Activated CD4-positive, alpha-beta T cell treated with anti-CD3 and anti-CD28 coated beads, Interleukin-2, amount 10 ng/mL, durations not matched to agents 7 days and 5 days (primary cell): ENCODE measurements at places on chromosomes 1 and 21.

GRCh38 chr1:200028586-200029034 is 1.1 kb downstream of the NR5A2 start:
- no peak overlapping the region for H3K27ac ChIP-seq
- H3K4me1 ChIP-seq: peaks cover 4% of the 10 kb centered on the region
- H3K4me3 ChIP-seq: peak overlapping the region; percentile 48
- peaks cover 48% of the 10 kb centered on the region for H3K27me3 ChIP-seq
- H3K36me3 ChIP-seq: no peaks in the 10 kb centered on the region
- no peak for DNase-seq

DNA sequence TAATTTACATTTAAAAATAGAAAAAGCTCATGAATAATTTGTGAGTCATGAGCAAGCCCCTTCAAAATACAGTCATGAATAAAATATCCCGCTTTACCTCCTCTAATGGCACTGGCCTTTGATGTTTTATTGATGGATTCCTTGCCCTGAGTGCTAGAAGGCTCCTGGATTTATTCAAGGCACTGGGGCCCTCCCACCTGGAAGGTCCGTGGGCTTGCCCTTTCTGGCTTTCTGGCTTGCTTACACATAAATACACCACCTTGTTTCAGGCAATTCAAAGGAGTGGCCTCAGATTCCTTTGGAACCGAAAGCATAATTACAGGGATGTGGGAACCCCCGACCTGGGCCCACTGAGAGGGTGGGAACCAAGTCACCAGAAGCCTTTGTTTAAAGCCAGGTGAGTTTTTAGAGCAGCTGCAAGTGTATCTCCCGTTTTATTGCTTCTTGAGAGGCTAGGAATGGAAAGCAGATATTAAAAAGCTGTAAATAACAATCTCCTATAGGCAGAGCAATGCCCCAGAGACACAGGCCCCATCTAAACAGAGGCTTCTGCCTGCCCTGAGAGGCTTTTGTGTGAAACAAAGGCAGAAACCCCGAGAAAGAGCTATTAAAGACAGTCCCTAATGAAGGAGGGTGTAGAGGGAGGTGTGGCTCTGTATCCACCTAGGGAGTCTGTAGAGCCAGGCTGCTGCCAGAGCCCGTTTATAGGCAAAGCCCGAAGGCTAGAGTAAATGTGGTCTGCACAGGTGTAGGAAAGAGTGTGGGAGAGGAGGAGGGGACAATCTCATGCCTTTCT is 126.4 kb downstream of the FAM78B start:
- DNase-seq: no peak
- H3K27ac ChIP-seq: peak overlapping the region; percentile 33
- H3K27me3 ChIP-seq: no peaks in the 10 kb centered on the region
- no peaks in the 10 kb centered on the region for H3K4me1 ChIP-seq
- no peaks in the 10 kb centered on the region for H3K36me3 ChIP-seq

GRCh38 chr1:99461499-99461898 is 184.4 kb upstream of the PALMD start:
- H3K4me1 ChIP-seq: no peaks in the 10 kb centered on the region
- DNase-seq: no peak
- no peak overlapping the region for H3K4me3 ChIP-seq
- H3K27me3 ChIP-seq: peaks cover 10% of the 10 kb centered on the region
- H3K36me3 ChIP-seq: no peaks in the 10 kb centered on the region

DNA sequence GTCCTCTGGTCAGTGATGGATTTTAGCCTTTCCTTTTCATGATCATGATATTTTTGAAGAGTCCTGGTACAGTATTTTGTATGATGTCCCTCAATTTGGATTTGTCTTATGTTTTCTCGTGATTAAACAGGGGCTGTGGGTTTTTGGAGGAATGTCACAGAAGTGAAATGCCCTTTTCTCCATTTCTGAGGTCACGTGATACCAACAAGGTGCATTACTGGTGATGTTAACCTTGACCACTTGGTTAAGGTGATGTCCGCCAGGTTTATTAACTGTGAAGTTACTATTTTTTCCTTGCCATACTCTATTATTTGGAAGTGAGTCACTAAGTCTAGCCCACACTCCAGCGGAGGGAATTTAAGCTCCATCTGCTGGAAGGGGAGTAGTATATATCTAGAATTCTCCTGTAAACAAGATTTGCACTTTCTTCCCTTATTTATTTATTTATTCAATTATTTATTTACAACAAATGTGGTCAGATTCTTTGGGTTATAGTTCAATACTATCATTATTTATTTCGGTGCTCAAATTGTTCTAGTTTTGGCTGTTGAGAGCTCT is 123.4 kb downstream of the HIVEP3 start:
- H3K27ac ChIP-seq: no peak overlapping the region
- DNase-seq: no peak
- H3K4me3 ChIP-seq: no peak overlapping the region
- peaks cover 19% of the 10 kb centered on the region for H3K36me3 ChIP-seq
- peaks cover 67% of the 10 kb centered on the region for H3K4me1 ChIP-seq

- peaks cover 2% of the 10 kb centered on the region for H3K4me1 ChIP-seq
- peaks cover 18% of the 10 kb centered on the region for H3K27me3 ChIP-seq
- no peak overlapping the region for H3K4me3 ChIP-seq
- no peak for DNase-seq
- no peaks in the 10 kb centered on the region for H3K36me3 ChIP-seq
Observed at GRCh38 chr21:34775793-34776192, 107.0 kb downstream of the CLIC6 start.

DNA sequence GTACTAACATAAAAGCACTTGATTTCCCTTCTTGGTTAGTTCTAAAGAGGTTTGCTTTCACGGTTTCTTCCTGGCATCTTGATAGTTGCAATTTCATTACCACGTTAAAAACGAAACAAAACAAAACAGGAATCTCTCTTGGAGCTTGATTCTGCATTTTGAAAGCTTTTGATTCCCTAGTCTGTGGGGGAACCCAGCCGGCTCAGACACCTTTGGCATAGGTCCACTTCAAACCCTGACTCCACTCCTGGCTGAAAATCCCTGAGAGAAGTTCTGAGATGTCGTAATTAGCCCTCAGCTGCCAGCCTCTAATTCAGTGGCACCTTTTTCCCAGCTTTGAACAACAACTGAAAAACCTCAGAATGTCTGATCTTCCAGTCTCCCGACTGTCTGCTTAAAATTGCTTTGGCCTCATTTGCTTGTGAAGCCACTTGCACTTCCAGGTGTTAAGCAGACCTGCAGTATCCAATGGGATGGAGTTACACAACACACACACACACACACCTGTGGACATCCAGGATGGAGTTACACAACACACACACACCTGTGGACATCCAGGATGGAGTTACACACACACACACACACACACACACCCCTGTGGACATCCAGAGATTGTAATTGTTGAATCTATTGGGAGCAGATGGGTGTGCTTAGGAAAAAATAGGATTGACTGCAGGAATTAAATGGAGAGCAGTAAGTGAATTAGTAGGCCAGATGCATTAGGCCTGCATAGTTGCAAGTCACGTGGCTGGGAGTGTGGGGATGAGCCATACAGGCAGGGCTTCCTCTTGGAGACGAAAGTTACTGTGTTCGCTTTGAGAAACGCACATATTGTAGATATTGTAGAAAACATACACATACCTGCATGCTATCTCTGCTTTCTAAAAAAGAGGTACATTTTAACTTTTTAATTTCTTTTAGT is 285.6 kb upstream of the FMN2 start:
- H3K4me3 ChIP-seq: no peak overlapping the region
- no peak for DNase-seq
- no peaks in the 10 kb centered on the region for H3K27me3 ChIP-seq

GRCh38 chr1:109272831-109273547 is 10.0 kb downstream of the PSRC1 start:
- H3K27me3 ChIP-seq: no peaks in the 10 kb centered on the region
- no peak overlapping the region for H3K4me3 ChIP-seq
- peak overlapping the region; percentile 19 for H3K27ac ChIP-seq
- peaks cover 18% of the 10 kb centered on the region for H3K4me1 ChIP-seq
- no peak for DNase-seq

GRCh38 chr1:150164779-150165178 is 15.1 kb downstream of the PLEKHO1 start:
- peaks cover 55% of the 10 kb centered on the region for H3K4me1 ChIP-seq
- no peak for DNase-seq
- H3K27me3 ChIP-seq: peaks cover 5% of the 10 kb centered on the region
- H3K27ac ChIP-seq: no peak overlapping the region
- H3K4me3 ChIP-seq: no peak overlapping the region
- H3K36me3 ChIP-seq: peaks cover 9% of the 10 kb centered on the region

GRCh38 chr1:15046487-15047165 is 106.9 kb upstream of the TMEM51 start:
- H3K36me3 ChIP-seq: no peaks in the 10 kb centered on the region
- DNase-seq: peak; percentile 59
- H3K4me1 ChIP-seq: no peaks in the 10 kb centered on the region
- no peaks in the 10 kb centered on the region for H3K27me3 ChIP-seq
- no peak overlapping the region for H3K27ac ChIP-seq

GRCh38 chr21:44316277-44316900 is 16.5 kb downstream of the PFKL start:
- DNase-seq: no peak
- H3K27ac ChIP-seq: no peak overlapping the region
- H3K27me3 ChIP-seq: no peaks in the 10 kb centered on the region
- H3K36me3 ChIP-seq: peaks cover 7% of the 10 kb centered on the region
- no peak overlapping the region for H3K4me3 ChIP-seq
- H3K4me1 ChIP-seq: no peaks in the 10 kb centered on the region

DNA sequence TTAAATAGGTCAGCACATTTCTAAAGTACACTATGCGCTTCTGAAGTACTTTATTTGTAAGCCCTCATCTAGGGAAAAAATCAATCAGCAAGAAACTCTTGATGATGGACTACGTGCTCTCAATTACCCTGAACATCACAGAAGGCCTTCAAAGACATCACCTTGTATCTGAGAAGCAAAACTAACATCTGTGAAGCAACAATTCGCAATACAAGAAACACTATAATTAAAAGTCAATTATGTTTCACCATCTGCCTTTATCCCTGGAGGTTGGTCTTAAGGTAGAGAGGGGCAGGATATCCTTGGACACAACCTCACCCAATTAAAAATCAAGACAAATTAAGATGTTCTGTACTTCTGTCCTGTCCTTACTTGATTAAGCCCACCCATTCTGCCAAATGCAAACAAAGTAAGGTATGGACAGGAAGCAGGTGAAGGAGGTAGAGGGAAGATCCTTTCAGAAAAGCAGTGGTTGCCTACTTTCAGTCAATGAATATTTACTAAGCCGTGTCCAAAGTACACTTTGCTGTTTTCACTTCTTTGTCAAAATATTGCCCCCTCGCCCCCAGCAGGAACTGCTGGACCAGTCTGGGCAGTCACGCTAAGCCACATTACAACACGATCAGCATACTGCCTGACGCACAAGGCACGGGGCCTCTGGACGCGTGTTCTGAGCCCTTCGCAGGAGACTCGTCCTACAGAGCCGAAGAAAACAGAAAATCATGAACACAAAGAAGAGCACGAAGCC is 887 bp downstream of the SLC19A2 start:
- no peak for DNase-seq
- peaks cover 50% of the 10 kb centered on the region for H3K4me1 ChIP-seq
- H3K36me3 ChIP-seq: peaks cover 10% of the 10 kb centered on the region
- H3K4me3 ChIP-seq: peak overlapping the region; percentile 87

- no peak overlapping the region for H3K4me3 ChIP-seq
- H3K4me1 ChIP-seq: peaks cover 4% of the 10 kb centered on the region
- DNase-seq: no peak
- H3K36me3 ChIP-seq: no peaks in the 10 kb centered on the region
- peaks cover 8% of the 10 kb centered on the region for H3K27me3 ChIP-seq
Observed at GRCh38 chr1:31585736-31586365, 9.5 kb downstream of the TINAGL1 start.

- no peak overlapping the region for H3K4me3 ChIP-seq
- peaks cover 3% of the 10 kb centered on the region for H3K36me3 ChIP-seq
- H3K27me3 ChIP-seq: no peaks in the 10 kb centered on the region
Observed at GRCh38 chr1:54325703-54326461, 80.3 kb downstream of the SSBP3 start.

DNA sequence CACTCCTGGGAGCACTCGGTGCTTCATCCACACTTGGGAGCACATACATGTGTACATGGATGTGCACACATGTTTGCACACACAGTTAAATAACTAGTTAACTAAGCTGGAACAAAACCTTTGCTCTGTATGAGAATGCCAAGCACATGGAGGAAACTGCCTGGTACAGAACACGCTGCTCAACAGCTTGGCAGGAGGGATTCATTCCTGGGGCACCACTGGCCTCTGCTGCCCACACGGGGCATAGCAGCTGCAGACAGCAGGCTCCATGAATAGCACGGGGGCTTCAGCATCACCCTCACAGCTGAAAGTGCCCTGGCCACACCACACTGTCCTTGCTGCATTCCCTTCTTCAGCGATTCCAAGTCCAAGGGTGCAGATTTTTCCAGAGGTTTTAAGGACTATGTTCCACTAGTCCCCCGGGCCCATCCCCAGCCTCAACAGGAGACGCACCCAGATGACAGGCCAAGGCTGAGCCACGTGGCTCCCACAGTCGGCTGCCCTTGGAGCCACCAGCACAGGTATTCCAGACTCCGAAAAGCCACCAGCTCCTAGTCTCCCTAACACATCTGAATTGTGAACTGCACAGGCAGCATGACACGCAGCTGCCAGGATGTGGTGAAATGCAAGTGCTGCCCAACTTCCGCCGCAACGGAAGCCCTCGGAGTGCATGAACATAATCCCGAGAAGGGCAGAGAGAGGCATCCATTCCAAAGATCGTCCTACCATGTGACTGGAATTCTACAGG is 16.9 kb downstream of the NPHP4 start:
- DNase-seq: peak; percentile 45
- H3K27ac ChIP-seq: peak overlapping the region; percentile 54
- no peaks in the 10 kb centered on the region for H3K27me3 ChIP-seq
- H3K4me1 ChIP-seq: peaks cover 5% of the 10 kb centered on the region

- H3K27me3 ChIP-seq: no peaks in the 10 kb centered on the region
- DNase-seq: peak; percentile 28
- H3K4me1 ChIP-seq: peaks cover 78% of the 10 kb centered on the region
- peaks cover 47% of the 10 kb centered on the region for H3K36me3 ChIP-seq
- peak overlapping the region; percentile 85 for H3K27ac ChIP-seq
- H3K4me3 ChIP-seq: peak overlapping the region; percentile 11
Observed at GRCh38 chr21:31173881-31174555, 135.7 kb upstream of the KRTAP19-8 start.

GRCh38 chr1:175630076-175630475 is 113.3 kb downstream of the TNR start:
- no peak for DNase-seq
- H3K27ac ChIP-seq: no peak overlapping the region
- H3K4me3 ChIP-seq: no peak overlapping the region

- H3K4me1 ChIP-seq: no peaks in the 10 kb centered on the region
- H3K27ac ChIP-seq: no peak overlapping the region
- H3K27me3 ChIP-seq: no peaks in the 10 kb centered on the region
- no peak for DNase-seq
- H3K36me3 ChIP-seq: peaks cover 20% of the 10 kb centered on the region
Observed at GRCh38 chr1:235712812-235713211, 63.2 kb upstream of the GNG4 start.

- DNase-seq: no peak
- H3K4me3 ChIP-seq: peak overlapping the region; percentile 81
- peaks cover 52% of the 10 kb centered on the region for H3K27me3 ChIP-seq
Observed at GRCh38 chr1:50976111-50976889, 6.3 kb downstream of the CDKN2C start.
